ENCODE measurements at places on chromosomes 13 and 19.
A peak's percentile ranks its signal among the peaks of the same experiment; 100 is the strongest.

GRCh38 chr13:94305463-94305862 is 174.0 kb downstream of the DCT start:
- DNase-seq = no peak

DNA sequence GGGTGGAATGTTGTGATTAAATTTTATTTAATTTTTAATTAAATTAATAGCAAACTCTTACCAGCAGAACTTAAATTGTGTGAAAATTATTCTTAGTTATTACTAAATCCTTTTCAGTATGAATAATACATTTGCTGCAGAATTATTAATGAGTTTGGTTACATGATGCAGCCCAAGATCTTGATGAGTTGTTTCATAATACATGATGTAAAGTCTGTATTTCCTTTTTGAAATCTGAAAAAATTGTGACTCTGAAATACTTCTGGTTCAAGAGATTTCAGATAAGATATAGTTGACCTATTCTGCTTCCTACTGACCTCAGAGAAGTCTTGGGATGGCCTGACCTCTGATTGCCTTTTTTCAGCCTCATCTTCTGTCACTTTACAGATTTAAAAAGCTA is 11.1 kb downstream of the SAE1 start:
- no peak for DNase-seq

DNA sequence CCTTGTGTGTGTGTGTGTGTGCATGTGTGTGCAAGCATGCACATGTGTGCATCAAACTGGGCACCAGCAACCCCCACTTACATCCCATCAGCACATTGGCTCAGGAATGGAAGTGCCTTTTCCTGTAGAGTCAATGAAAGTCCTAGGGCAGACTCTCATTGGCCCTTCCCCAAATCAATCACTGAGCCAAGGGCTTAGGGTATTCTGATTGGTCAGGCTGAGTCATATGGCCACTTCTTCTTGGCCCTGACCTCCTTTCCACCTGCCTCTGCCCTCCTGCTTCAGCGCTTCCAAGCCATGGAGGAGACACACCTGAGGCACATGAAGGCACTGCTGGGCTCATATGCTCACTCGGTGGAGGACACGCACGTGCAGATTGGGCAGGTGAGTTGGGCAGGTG is 20.9 kb downstream of the FCHO1 start:
- DNase-seq = no peak

DNA sequence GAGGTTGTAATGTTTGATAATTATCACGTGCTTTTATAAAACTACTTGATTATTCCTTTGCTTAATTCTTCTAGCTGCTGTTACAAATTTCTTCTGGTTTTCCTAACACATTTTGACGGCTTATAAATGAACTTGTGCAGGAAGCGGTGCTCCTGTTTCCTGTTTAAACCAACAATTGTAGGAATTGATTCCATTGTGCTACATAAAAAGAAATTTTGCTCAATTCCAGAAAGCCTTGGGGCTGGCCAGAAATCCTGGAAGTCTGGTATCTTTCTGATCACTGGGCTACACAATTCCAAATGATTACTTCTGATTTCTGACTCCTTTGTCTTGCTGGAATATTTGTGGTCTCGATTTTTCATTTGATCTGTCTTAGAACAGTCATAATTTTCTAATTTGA is 14.9 kb downstream of the RFC3 start:
- no peak for DNase-seq

DNA sequence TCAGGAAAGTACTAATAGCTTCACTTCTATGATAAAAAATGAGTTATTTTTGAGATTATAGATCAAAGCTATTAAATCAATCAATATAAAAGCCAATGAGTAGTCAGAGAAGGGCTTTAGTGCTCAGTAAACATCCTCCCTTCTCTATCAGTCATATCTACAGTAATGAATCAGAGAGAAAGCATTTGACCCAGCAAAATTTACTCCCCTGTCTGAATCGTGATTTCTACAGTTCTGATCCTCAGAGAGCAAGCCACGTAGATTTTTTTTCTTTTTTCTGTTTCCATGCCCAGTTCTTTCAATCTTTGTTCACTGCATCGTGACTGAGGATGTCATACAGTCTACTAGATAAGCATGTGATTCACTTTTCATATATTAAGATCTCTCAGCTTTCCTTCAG is 16.2 kb upstream of the MBNL2 start:
- no peak for DNase-seq

- DNase-seq = no peak
Observed at GRCh38 chr13:37640499-37640898, 41.9 kb upstream of the POSTN start.

GRCh38 chr13:113923376-113924063 is 50.4 kb downstream of the C13orf46 start:
- no peak for DNase-seq

DNA sequence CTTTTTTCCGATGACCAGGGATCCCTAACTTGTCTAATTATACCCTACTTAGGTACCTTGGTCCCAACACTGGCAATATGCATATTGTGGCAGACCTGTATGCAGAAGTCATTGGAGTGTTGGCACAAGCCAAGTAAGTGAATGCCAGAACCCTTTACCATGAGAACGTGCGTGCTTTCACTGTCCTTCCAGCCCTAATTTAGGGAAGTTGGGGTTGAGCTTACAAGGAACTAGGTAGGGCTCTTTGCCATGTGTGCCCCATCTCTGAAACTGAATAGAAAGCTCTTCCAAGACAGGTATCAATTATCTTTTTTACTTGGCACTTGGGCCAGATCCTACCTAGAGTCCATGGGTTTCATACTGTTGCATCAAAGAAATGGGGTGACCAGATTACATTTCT is 93.2 kb downstream of the FRY start:
- no peak for DNase-seq

DNA sequence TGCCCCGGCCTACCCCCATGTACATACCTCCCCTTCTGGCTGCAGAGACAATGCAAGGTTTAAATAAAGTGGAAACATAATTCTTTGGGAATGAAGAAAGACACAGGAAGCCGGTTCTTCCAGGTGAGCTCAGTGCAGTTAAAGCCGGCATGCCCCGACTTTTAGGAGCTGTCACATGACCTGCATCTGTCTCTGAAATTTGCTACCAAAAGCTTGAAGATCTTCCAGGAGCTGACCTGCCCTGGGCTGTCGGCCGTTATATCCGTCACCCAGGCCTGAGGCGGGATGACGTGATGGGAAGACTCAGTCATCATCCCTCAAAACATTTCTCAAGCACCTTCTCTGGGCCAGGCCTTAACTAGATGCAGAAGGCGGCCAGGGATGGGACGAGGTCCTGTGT is 10.3 kb downstream of the RAB8A start:
- no peak for DNase-seq

- DNase-seq = no peak
Observed at GRCh38 chr19:47499863-47500830, 14.7 kb downstream of the NAPA start.

DNA sequence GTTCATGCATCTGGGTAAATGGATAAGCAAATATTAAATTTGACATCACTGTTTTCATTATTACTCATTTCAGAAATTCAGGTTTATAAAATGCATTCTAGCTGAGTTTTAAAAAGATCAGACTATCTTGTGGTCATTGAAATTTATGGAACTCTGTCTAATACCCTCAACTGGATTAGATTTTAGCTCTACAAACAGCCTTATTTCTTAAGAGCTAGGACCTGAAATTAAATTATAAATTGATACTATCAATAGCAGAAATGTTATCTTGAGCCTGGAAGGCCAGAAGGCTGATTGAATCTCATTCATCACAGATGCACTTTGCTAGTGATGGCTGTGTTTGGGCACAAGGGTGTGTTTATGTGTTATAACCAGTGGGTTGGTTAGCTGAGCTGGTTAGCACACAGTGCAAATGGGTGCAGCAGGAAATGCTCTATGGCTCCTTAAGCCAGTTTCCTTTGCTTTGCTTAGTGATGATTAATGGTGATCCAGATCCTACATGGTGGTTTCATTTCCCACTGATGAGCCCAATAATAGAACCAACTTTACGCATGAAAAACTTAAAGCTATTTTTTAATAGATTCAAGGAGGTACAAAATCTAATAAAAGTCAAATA is 310.8 kb upstream of the KLF12 start:
- DNase-seq = no peak

DNA sequence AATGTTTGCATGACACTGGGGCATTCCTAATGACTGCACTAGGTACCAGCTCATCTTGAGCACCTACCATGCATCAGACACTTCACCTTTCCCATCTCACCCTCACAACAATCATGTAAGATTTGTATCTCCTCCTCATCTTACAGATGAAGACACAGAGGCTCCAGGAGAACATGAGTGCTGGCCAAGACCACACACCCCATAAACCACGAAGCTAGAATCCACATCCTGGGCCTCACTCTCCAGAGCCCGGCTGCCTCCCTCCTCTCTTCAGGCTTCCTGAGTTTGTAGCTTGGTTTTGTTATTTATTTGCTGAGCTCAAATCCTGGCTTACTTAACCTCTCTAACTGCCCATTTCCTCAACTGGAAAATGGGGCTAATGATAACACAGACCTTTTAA is 25.9 kb downstream of the FAM216B start:
- DNase-seq = no peak

GRCh38 chr13:24274452-24275021 is 34.8 kb upstream of the C1QTNF9 start:
- no peak for DNase-seq

DNA sequence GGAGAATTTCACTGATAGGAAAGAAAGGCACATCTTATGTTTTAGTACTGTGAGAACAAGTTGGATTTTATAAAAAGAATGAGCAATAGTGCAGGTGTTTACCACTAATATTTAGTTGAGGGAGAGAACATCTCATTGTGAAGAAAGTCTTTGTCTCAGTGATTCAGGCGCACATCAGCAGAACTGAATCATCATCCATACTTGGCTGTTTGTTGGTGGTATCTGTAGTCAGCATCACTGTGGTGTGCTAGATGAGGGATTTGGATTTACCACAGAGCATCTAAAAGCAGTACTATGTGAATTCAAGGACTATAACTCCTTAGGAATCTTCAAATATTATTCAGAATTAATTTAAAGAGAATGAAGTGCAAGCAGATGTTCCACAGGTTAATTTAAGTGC is 1380.5 kb upstream of the ATXN8OS start:
- DNase-seq = no peak

GRCh38 chr19:3570606-3571011 is 2.1 kb upstream of the HMG20B start:
- no peak for DNase-seq

- no peak for DNase-seq
Observed at GRCh38 chr13:69287050-69287698, 820.5 kb upstream of the ATXN8OS start.

DNA sequence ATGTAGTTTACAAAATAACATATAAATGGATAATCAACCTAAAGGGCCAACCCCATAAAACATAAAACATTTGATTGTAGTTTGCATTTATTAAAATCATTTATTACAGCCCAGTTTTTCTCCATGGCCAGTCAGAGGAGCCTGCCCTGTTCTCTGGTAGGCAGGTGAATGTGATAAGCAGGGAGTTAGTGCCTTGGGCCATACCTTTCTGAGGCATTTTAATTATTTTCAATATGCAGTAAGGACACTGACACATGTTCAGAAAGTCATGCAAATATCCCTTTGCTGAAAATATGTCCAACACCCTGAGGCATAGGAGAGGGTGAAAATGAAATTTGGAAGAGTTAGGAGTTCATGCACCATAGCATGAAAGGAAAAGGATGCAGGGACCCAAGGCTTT is 242.6 kb upstream of the EDNRB start:
- DNase-seq = no peak

- DNase-seq = no peak
Observed at GRCh38 chr13:21748166-21748565, 77.3 kb downstream of the FGF9 start.

DNA sequence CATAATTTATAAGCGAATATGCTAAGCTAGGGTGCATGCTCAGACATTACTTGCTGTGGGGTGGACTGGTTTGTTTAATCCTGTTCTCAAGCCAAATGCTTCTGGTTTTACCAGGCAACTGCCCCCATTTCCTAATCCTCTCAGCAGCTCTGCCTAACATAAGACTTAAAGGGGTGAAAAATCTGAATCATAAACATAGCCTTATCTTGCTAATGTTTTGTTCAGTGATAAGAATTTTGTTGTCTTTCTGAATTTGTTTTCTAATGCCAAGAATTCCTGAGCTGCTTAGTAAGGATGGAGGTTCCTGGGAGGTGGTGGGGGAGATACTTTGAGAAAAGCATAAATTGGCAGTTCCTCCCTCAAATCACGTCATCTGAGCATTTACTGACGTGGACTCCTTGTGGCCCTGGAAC is 42.7 kb downstream of the ING1 start:
- no peak for DNase-seq

DNA sequence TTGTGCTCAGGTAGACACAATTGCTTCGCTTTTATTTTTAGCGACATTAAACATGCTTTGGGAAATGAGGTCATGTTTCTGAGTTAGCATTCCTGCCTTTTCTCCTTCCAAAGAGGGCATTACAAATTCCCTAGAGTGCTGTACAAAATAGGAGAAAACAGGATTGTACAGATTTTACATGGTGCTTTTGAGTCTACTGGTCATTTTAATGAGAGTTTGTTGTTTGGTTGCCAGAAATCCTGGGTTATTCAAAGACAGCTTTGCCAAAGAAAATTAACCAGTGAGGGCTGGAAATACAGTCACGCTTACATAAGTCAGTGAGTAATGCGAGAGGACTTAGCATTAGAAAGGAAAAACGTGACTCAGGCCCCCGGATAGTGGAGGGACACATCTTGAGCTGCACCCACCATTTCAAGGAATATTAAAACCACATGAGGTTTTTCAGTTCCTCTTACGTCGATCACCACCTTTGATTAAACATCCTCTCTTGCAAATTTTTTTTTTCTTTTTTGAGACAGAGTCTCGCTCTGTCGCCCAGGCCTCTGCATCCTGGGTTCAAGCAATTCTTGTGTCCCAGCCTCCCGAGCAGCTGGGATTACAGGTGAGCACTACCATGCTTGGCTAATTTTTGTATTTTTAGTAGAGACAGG is 55.4 kb downstream of the SACS start:
- DNase-seq = no peak

- DNase-seq = peak; percentile 41
Observed at GRCh38 chr13:98856983-98857382, 104.5 kb upstream of the SLC15A1 start.

DNA sequence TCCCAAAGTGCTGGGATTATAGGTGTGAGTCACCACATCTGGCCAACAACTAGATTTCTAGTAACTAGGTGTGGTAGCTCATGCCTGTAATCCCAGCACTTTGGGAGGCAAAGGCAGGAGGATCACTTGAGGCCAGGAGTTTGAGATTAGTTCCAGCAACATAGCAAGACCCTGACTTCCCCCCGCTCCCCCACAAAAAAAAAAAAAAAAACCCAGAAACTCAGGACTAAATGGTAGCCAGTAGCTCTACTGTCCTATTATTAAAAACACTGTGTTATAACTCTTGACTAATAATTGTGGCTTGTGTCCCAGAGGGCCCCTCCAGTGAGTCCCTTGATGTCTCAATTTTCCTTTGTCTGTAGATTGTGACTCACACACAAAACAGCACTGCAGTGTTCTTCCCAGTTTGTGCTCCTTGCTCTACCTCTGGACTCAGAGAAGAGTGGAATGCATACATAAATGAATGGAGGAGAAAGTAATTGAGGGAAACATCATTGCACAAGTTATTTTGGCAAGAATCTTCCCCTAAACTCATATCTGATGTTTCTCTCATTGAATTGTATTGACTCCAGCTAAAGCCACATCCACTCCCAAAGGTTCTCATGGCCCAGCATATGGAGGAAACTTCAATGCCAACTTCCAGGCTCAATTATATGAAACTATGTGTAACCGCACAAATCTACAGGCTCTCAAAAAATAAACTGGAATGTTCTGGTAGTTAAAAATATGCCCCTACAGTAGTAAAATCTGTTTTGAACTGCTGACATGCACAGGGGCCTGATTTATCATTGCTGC is 8.8 kb downstream of the TPT1 start:
- DNase-seq = no peak
